ENCODE measurements at places on chromosomes 6 and 20.

GRCh38 chr20:19620446-19620845, 137.6 kb upstream of the RIN2 start:
- no peak for DNase-seq

DNA sequence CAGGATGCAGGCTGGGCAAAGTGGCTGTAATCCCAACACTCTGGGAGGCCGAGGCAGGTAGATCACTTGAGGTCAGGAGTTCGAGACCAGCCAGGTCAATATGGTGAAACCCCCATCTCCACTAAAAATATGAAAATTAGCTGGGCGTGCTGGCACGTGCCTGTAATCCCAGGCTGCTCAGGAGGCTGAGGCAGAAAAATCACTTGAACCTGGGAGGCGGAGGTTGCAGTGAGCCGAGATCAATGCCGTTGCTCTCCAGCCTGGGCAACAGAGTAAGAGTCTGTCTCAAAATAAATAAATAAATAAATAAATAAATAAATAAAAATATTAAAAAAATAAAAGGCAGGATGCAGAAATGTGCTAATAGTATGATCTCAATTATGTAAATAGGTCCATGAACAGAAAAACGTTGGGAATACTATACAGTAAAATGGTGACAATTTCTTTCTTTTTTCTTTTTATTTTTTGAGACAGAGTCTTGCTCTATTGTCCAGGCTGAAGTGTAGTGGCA, 8.4 kb upstream of the CBFA2T2 start:
- DNase-seq: no peak

- DNase-seq: no peak
These were observed 99.7 kb downstream of the BMP7 start for GRCh38 chr20:57166568-57167291.

GRCh38 chr6:106510090-106510970, 119.0 kb downstream of the RTN4IP1 start:
- peak; percentile 31 for DNase-seq

DNA sequence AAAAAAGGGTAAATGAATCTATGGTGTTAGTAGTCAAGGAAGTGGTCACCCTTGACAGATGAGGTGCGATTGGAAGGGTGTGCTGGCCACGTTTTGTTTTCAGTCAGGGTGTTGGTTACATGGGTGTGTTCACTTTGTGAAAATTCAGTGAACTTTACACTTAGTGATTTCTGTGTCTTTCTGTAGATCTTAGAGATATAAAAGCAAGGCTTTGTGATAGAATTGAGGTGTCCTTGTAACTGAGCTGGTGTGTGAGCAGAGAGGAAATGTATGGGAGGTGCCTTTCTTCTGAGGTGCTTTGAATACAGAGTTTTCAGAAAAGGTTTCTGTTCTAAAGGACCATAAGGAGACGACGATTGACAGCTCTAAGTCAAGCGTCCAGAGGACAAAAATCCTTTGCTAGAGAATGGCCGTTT, 90.5 kb downstream of the SAMD3 start:
- no peak for DNase-seq

All from neuronal stem cell (in vitro differentiated cells).